ENCODE measurements at places on chromosomes 4 and X.

GRCh38 chr4:178026999-178027398 lies 584.8 kb upstream of the AGA start:
- no peak for DNase-seq

GRCh38 chrX:3690140-3690539 lies 23.3 kb downstream of the PRKX start:
- peak; percentile 10 for DNase-seq

DNA sequence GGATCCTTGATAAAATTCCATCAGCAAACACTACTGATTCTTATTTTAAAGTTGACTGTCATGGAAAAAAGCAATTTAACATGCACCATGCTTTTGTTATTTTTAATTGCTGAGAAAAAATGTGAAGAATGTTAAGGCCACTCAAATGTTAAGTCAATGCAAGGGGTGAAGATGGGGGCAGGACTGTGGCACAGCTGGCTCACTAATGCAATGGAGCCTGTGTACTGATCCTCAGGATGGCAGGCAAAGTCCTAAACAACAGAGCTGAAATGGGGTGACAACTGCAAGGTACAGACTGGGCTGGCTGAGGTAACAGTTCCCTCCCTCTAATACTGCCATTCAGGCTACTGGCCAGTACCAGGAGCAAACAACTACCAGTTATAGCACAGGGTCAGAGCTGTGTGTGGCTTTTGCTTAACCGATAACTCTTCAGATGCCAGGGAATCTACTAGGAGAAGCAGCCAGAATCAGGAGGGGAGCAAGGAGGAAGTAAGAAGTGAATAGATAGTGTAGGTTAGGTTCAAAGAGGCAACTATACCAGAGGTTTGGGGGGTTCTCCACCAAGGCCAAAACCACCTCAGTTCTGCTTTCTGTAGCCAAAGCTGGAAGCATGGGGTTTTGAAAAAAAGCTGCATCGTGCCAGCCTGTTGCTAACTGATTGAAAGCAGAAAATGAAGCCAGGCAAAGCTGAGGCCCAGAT lies 372.6 kb downstream of the OPHN1 start:
- DNase-seq = peak; percentile 9

- DNase-seq = peak; percentile 10
Observed at GRCh38 chr4:143531380-143531779, 17.9 kb downstream of the SMARCA5 start.

DNA sequence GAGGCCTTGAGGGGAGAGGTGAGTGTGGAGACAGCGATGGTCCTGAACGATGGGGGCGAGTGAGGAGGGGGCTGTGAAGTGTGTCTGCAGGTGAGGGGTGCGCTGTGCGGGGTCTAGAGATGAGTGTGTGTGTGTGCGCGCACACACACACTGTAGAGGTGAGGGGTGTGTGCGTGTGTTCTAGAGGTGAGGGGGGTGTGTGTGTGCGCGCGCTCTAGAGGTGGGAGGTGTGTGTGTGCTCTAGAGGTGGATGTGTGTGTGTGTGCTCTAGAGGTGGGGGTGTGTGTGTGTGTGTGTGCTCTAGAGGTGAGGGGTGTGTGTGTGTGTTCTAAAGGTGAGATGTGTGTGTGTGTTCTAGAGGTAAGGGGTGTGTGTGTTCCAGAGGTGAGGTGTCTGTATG lies 574 bp downstream of the BST1 start:
- no peak for DNase-seq

DNA sequence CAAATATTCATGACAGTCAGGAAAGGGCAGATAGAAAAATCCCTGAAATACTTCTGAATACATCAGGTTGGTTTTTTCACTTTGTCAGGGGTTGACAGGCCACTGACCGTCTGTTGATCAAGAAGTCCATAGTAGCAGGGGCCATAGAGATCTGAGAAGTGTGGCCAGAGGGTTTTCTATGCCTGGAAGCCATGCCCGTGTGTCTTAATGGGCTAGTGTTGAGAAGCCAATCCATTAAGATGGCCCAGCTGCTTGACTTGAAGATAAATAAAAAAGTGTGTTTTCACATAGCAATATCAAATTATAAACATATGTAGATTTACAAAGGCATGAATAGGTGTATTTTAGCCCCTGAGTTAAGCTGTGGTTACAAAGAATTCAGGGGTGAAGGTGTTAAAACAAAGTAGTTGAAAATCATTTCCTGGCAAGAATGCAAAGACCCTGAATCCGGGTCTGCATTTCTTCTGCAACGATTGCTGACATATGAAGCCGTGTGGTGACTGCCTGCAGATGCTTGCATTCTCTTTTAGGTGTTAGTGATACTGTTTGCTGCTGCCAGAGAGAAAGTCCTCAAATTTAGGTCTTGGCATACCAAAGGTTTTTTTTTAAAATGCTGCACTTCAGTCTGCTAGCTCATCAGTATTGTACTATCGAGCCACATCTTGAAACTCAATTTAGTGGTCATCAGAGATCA lies 9.3 kb upstream of the LIMCH1 start:
- DNase-seq = no peak

DNA sequence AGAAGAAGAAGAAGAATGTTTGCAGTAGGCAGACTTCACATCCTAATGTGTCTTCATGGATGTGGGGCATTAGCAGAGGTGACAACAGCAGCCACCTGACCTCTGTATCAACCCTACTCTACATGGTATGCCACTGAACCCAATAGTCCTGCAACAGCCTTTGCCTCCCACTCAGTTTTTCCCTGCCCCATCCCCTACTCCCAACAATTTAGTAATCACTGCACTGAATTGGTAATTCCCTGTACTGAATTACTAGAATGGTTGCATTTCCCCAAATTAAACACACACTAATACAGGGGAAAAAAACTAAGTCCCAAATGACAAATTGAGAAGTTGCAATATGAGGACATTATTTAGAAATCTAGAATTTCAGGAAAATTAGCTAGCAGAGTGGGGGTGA lies 31.4 kb upstream of the FAM241A start:
- no peak for DNase-seq

GRCh38 chr4:110867251-110867960 lies 244.5 kb upstream of the PITX2 start:
- no peak for DNase-seq

DNA sequence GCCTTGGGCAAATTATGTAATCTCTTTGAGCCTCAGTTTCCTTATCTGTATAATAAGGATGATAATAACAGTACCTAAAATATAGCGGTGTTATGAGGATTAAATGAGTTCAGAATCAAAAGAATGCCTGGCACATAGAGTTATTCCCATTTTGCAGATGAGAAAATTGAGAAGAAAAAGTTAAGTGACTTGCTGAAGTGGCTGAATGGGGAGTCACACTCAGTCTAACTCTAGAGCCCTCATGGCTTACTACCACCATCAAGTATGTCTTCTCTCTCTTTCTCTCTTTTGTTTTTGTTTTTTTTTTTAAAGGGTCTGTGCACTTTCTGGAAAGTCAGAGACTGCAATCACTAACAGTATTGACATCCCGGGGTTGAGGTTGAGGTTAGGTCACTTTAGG lies 615 bp downstream of the CACNA1F start:
- DNase-seq = no peak

GRCh38 chrX:38045538-38046096 lies 39.3 kb downstream of the SYTL5 start:
- DNase-seq = no peak

GRCh38 chrX:129144172-129145038 lies 378.9 kb downstream of the SMARCA1 start:
- no peak for DNase-seq

- DNase-seq = no peak
Observed at GRCh38 chr4:108372681-108373080, 203.9 kb upstream of the LEF1 start.

- DNase-seq = no peak
Observed at GRCh38 chr4:117422297-117422696, 336.9 kb upstream of the TRAM1L1 start.

- DNase-seq = no peak
Observed at GRCh38 chr4:7950301-7951092, 10.8 kb upstream of the AFAP1 start.

DNA sequence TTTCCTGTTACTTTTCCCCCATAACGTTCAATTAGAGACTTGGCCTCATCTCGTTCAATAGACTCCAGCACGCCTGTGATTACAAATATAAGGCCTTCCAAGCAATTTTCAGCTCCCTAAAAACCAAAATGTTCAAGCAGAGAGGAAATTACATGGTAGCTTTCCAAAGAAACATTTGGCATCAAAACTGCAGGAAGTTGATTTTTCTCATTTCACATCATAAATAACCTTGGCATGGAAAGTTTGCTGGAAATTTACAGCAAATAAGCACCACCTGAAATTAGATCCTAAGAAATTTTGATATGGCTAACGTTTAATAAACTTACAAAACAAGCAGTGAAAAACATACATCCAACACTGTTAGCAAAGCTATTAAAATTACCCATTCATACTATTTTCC lies 53.3 kb downstream of the RFC1 start:
- no peak for DNase-seq

GRCh38 chrX:120536061-120536460 lies 24.7 kb downstream of the CUL4B start:
- DNase-seq = no peak

DNA sequence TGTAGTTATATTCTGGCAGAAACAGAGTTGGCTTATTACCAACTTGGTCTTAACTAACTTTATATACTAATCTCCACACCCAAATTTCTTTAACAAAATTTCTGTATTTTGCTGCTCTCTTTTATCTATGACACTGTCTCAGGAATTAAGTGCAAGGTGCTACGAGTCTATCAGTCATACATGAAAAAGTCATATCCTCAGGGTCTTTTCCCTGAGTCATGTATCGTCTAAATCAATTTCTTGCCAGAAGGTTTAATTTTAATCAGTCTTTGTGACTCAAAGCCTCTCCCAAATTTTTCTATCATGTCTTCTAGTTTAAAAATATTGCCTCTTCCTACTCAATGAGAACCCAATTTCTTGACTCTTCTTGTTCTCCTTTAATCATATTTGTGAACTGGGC lies 1803.6 kb upstream of the PCDH7 start:
- no peak for DNase-seq

DNA sequence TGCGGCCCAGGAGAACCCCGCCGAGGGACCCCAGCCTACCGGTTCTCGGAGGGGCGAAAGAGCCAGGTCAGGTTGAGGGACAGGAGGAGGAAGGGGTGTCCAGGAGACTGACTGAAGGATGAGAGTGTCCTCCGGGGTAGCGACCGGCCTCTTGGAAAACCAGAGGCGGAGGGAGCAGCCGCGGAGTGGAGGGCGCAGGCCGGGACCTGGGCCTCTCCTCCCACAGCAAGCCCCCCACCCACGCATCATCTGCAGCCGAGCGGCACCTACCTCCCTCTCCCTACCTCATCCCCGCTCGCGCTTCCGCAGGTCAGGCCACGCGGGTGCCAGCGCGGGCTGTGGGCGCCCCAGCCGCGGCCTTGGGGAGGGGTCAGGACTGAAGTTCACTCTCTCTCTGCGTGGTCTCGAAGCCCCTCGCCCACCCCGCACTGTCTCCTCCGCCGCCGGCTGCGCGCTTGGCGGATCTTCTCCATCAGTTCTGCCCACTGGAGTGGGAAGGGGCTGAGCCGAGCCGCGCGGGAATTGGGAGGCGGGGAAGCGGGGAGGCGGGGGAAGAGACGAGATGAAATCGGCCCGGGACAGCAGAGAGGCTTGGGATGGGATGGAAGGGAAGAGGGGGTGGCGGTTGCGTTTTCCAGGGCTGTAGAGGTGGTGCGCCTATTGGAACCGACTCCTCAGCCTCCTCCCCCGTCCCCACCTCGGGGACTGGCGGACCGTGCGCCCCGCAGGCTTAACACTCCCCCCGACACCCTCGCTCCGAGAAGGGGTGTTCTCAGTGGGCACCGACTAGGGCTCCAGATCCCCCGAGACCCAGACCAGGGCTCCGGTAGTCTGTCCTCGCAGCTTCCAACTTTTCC lies 1.8 kb downstream of the NLGN4X start:
- no peak for DNase-seq

DNA sequence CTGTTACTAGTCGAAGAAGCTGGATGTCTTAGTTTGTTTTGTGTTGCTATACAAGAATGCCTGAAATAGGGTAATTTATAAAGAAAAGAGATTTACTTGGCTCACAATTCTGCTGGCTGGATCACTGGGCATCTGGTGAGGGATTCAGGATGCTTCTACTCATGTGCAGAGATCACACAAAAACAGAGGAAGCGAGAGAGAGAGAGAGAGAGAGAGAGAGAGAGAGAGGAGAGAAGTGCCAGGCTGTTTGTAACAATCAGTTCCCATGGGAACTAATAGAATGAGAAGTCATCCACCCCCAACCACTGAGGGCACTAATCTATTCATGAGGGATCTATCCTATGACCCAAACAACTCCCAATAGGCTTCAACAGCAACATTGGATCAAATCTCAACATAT lies 66.2 kb upstream of the FAM9A start:
- DNase-seq = no peak

DNA sequence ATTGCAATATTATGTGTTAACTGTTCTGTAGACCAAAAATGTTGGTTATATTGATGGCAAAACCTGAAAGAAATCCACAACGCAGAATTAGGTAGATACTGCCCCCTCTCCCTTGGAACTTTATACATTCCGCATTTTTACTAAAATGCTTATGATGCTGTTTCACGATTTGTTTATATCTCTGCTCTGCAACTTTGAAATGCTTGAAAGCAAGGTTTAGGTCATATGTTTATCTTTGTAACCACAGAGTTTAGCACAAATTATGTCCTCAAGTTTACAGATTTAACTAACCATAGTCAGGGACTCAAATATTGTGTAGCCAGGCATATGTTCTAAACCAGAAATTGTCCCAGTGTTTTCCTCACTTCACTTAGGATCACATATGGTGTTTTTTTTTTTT lies 66.1 kb upstream of the H2AZ1 start:
- DNase-seq = no peak

DNA sequence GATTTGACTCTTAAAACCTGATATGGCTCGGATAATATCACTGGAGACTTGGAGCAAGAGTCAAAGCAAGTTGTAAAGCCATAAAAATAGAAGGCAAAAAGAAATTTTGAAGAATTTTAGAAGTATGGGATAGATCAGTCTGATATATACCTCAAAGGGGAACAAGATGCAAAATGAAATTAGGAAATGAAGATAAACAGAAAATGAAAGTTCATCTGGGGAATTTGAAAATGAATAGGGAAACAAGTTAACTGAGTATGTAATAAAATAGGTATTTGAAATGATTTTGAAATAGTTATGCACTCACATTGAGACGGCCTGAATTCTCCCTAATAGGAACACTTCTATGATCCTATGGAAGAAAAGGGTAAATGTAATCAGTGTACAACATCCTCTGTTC lies 5.7 kb downstream of the CYP2U1 start:
- DNase-seq = no peak

GRCh38 chrX:107825698-107826237 lies at the start of gene MID2:
Gene MID2, plus strand, starts transcription at chrX:107825866. Its CDS starts 561 bp downstream, at chrX:107826427.
- DNase-seq = peak; percentile 29

- no peak for DNase-seq
Observed at GRCh38 chr4:83779103-83780052, 243.5 kb downstream of the GPAT3 start.

Data from AG20443 (cell line).